LNCaP clone FGC (cell line): ENCODE measurements at places on chromosomes 12 and 14.

DNA sequence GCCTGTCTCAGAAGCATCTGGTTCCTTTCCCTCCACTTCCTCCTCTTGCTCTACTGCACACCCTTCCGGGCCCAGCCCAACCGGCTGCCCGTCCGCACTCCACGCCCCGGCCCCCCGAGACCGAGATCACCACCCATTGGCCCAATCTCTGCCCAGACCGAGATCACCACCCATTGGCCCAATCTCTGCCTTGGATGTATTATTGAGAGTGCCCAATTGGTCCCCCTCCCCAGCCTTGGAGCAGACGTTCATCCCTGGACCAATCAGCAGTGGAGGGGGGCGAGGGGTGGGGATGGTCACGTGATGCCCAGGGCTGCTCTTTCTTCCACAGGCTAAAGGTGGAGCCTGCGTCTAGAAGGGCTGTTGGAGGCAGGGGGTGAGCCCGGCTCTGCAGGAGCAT, 75.6 kb upstream of the TMEM132C start:
- DNase-seq: no peak

- peak; percentile 87 for DNase-seq
Measured at GRCh38 chr14:79278798-79279644, 932.3 kb downstream of the DIO2 start.

DNA sequence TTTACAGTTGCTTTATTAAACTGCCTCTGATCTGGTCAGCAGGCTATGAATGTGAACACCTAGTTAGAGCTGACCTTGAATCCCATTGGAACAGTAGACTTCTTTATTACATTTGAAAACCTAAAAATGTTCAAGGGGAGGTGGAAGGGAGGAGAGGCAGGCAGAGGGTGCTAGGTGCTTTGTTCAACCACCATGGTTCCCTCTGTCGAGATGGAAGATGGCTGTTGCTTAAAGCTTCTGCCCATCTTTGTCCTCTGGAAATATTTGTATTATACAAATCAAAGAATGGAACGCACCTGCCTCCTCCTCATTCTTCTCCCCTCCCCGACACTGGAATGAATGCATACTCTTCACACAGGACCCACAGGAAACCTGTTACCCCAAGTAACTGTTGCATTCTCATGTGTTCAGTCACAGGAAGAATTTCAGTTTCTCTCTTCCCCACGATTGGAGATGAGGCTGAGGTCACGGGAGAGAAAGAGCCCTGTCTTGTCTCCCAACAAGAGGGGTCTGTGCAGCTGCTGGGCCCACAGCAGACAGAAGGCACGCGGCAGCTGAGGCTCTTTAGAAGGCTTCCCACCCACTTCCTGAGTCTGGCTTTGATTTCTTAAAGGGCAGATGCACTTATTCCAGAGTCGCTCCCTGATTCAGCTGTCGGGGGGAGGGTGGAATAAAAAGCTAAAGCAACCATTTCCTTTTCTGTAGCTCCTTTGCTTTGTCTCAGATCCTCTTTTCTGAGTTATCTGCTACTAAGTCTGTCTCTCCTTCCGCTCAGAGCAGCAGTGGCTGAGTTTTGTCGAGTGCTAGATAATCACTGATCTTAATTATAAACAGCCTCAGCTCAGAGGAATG, 217.9 kb upstream of the BTG1 start:
- no peak for DNase-seq

DNA sequence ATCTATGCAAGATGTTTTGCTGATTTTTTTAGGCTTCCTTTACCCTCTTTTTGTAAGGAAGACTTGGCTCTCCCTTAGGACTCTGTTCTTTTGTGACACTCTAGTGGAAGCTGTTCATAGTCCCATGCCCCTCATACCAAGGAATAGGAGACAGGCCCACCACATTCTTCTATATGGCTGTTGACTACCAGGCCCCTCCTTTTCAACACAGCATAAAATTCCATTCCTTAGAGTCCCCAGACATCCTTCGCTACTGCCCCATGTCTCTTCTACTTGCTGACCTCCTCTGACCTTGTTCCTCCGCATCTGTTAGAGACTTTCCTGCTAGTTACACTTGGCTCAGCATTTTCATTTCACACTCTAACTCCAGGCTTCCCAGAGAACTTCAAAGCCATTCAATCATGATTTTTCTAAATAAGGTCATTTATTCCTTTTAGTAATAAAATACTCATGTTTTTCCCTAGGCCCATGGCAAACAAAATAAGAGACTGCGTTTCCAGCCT, 9.7 kb downstream of the PIK3C2G start:
- no peak for DNase-seq

GRCh38 chr12:2751686-2752085, 43.1 kb upstream of the FKBP4 start:
- no peak for DNase-seq

DNA sequence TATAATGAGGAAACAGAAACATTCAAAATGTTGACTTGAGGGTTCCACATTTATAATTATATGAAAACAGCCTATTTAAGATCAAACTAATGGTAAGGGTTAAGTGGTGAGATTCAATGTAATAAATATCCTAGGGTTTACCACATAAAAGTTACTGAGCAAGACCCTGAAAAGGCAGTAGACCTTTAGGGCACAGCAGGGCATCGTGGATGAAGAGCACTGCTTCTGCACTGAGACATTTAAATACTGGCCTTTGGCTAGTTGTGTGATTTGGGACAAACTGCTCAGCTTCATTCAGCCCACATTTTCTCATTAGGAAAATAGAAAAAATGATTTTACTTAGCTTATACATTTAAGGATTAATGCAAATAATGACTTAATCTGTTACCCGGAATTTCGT, 42.0 kb downstream of the CNTN1 start:
- no peak for DNase-seq

DNA sequence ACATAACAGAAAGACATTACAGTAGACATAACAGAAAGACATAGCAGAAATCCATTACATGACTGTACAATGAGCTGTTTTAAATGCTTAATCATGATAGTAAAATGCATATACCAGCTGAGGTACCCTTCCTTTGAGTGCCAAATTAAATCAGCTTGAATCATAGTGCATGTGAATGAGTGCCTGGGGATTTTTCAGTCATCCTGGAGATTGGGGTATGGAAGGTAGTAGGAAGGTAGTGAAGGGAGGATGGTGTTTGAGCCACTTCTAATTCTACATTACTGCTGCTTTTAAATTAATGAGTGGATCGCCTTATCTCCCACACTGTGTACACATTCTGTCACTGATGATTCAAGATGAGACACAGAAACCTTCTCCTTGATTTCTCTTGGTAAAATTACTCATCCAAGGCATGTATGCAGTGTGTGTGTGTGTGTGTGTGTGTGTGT, 534.2 kb downstream of the LRFN5 start:
- DNase-seq: no peak

DNA sequence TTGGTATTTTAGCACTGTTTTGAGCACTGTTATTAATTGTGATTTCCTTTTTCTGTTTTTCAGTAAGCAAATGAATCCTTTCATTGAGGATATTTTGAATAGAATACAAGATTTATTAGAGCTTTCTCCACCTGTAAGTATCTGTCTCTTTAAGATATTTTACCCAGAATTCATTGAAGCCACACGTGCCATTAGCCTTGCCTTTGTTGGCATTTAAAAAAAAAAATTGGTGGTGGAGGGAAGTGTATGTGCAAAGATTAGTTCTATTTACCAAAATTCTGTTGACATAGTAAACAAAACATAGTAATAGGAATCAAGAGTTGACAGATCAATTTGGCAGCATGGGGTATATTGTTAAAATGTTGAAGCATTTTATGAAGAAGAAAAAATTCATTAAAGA, 23.8 kb downstream of the XPOT start:
- no peak for DNase-seq

DNA sequence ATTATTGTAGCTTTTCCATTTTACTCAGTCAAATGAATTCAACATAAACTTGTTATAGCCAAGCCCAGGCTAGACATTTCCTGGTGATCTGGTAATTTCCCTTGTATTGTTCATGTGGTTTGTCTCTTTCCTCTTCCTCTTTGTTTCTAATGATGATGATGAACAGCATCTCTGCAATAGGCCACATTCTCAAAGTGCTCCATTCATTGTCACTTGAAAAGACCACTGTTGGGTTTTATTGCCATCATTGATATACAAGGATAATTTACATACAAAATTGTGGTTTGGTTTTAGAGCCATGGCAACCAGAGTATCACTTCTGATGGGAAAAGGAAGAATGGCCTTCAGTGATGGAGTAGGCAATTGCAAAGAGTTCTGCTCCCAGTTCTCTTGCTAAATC, 379.3 kb downstream of the RGS6 start:
- no peak for DNase-seq

DNA sequence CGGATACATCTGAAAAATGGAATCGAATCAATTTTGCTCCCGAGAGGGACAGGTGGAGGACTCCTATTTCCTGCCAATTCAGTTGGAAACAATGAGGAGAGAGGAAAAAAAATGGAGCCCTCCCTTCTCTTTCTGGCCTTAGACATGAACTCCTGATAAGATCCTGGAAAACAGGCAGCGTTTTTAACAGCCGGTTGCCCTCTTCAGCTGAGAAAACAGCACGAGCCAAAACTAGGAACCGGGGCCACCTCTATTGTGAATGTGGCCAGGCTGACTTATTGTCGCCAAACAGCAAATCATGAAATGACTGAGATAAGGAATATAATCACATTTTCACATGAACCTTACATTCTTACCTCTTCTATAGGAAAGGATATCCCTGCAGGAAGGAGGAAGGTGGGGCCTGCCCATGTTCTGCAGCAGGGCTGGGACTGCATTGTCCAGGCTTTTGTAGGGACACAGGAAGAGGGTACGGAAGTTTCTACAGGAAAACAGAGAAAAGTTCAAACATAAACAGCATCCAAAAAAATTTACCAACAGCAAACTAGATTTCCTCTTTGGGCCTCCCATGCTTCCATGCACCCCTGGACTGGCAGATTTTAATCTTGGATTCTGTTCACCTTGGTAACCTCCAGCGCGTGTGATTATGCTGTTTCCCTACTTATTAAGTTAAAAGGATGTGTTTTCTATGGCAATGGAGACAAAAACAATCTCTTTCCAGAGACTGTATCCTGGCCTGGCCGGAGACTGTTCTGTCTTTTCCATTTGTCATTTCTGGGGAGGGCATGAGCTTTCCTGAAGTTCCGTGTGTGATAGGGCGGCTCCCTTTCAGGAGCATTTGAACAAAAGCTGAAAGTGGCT, 29.0 kb upstream of the ELK3 start:
- DNase-seq: no peak

- DNase-seq: no peak
Measured at GRCh38 chr12:24416423-24417109, 467.1 kb upstream of the SOX5 start.

DNA sequence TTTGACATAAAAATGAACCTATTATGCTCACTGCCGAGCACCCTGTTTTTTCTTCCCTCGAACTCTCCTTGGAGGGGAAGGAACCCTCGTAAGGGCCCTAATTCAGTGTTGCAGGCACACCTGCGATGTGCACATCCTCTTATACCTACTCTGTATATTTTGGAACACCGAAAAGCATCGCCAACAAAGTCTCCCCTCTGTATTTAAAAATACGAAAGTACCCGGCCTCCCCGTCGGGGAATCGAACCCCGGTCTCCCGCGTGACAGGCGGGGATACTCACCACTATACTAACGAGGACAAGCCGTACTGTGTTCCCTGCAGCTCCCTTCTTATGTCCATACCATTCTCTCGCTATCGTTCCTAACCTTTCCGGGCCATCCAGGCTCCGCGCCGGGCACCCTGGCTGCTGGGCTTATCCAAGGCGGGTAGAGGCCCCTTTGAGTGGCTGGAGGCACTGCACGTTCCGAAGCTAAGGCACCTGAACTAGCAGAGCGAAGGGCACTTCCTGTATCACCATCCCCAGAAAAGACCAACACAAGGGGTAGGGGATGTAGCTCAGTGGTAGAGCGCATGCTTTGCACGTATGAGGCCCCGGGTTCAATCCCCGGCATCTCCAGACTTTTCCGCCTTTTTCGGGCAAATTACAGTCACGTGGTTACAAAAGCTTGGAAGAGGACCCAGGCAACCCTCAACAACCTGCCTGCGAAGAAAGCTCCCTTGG, 25.1 kb upstream of the UBC start:
- peak; percentile 90 for DNase-seq

- DNase-seq: peak; percentile 97
Measured at GRCh38 chr12:22415342-22416309, 81.1 kb upstream of the ST8SIA1 start.

DNA sequence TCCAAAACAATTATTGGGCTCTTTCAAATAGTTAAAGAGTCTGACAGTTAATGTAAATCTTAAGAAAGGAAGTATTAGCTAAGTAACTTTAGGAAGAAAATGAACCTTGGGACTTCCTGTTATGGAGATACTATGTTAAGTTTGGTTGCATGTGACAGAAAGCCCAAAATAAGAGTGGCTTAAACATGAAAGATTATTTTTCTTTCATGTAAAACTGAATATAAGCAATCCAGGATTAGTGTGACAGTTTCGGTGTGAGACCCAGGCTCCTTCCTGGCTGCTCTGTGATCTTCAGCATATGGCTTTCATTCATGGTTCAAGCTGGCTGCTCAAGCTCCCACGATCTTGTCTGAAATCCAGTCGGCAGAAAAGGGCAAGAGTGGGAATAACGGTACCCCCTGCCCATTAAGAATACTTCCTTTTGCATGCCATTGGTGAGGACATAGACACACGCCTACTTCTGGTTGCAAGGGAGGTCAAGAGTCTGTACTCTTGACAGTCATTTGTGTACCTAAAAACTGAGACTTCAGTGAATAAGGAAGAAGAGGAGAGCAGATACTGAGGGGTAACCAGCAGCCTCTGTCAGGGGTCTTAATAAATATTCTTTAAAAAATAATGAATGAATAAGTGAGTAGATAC, 2.2 kb upstream of the RPAP3 start:
- DNase-seq: no peak

GRCh38 chr12:21644516-21644915, 13.1 kb downstream of the LDHB start:
- no peak for DNase-seq

DNA sequence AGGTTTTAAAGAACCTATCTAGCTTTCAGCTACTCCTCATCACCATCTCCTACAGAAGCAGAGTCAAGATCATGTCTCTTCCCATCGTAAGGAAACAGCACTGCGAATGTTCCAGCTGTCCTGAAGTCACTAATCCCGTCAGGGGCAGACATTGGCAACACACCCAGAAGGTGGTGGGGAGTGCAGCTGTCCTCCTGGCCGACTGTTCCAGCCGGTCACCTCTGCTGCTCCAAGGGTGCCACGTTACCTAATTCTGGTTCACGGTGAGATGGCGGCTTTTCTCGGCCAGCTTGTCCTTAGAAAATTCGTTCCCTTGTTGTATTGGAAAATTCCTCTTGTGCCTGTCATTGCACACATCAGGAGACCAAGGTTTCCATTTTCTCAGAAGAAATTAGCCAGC, 196.2 kb downstream of the ZFP36L1 start:
- no peak for DNase-seq

DNA sequence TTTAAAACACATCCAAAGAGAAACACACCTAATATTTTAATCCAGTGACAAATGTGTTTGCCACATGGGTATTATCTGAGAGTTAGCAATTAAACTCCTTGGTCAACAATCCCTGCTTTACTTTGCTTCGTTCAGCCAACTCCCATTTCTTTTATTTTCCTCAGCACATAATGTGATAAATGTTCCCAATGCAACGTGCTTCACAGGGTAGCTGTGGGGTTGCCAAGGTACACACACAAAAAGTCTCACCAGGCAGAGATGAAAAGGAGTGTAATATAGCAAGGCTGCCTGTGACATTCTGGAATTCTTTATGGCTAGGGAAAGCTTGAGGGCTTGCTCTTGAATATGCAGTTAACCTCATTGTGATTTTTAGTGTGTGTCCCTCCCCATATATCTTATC, 208.0 kb upstream of the DIO2 start:
- DNase-seq: peak; percentile 57

GRCh38 chr14:99654235-99654985, 9.5 kb downstream of the HHIPL1 start:
- DNase-seq: peak; percentile 31
